ENCODE measurements at places on chromosomes 12 and 14.

DNA sequence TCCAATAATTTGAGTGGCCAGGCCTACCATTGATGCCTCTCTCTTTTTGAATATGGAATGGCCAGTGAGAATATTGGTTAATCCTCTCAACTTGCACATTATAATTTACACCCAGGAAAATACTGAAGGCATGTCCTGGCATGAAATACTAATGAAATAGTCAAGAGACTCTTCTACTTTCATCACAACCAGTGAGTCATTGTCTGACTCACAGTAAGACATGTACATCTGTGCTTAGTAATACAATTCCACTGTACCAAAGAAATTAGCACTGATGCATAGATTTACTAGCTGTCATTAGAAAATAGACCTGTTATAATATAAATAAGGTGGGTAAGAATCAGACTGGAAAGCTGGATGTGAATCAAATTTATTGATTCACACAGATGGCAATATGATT lies 31.6 kb downstream of the KCNC2 start:
- peak; percentile 72 for DNase-seq

DNA sequence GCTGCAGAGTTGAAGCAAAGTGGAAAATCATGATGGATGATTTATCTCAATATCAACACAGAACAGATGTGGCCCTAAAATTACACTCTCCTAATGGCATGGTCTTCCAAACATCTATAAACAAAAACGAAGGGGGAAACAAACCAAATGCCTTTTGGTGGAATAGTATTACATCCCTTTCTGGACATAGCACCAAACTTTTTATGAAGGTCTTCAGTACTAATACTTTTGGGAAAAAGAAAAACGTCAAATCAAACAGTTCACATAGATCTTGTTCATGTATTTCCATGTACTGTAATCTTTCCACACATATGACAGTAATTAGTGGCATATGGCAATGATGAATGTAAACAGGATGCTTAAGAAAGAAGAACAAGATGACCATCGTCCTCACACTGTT lies 22.9 kb upstream of the ANAPC7 start:
- no peak for DNase-seq

- no peak for DNase-seq
Observed at GRCh38 chr14:70706177-70706576, 64.5 kb downstream of the TTC9 start.

DNA sequence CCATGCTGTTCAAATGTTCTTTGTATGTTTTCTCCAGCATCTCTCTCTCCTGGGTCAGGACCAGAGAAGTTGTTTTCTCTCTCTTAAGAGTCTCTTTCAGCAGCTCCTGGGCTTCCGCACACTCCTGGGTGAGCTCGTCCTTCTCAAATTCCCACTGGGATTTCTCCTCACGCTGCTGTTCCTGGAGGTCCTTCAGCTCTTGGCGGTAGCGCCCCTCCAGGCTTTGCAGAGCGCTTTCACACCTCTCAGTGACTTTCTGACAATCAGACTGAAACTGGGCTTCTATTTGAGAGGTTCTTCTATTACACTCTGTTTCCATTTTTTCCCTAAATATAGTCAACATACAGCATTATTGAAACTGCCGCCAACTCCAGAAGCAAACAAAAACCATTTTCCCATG lies 72.7 kb downstream of the NIN start:
- DNase-seq: no peak

- peak; percentile 6 for DNase-seq
Observed at GRCh38 chr12:88172844-88173407, 30.8 kb downstream of the TMTC3 start.

GRCh38 chr12:92385296-92385695 lies 239.7 kb upstream of the BTG1 start:
- DNase-seq: no peak

- DNase-seq: no peak
Observed at GRCh38 chr14:55212634-55213033, 21.2 kb upstream of the DLGAP5 start.

- no peak for DNase-seq
Observed at GRCh38 chr12:44759289-44759688, 116.8 kb downstream of the NELL2 start.

DNA sequence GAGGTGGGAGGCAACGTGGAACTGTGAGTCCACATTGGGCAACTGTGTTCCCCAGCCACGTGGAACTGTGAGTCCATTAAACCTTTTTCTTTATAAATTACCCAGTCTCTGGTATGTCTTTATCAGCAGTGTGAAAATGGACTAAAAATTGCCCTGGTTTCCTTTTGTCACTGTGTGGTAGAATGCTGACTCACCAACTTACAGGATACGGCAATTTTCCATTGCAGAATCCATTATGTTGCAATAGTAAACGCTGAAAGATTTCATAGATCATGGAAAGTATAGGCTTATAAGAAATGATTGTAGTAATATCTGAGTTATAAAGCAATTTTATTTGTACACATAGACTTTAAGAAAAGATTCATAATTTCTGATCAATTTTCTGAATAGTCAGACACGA lies 93.0 kb downstream of the GTF2A1 start:
- DNase-seq: no peak

DNA sequence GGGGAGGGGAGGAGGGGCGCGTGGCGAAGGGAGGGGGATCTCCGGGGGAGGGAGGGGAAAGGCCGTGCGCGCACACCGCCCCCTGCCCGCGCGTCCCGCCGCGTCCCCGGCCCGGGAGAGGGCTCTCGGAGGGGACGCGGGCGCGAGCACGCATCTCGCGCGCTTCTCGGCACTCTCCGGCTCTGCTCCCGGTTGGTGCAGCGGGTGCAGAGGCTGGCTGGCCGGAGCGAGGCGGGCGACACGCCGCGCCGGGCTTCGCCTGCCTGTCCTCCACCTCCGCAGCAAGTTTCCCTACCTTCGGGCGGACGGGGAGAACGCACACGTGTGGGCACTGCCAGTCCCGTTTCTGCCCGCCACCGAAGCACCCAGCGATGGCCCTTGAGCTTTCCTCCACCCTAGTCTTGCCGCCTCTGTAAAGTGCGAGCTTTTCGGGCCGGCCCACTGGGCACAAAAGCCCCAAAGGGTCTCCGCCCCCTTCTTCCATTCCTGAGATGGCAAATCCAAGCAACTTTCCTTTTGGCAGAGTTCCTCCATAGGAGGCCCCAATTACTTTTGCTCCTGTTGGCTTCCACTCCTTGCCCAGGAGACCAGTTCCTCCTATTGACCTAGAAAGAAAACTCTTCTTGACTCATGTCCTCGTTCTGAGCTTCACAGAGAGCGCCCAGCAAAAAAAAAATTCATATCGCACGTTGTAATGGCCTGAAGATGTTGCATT lies 363 bp upstream of the CSAD start:
- DNase-seq: peak; percentile 66

DNA sequence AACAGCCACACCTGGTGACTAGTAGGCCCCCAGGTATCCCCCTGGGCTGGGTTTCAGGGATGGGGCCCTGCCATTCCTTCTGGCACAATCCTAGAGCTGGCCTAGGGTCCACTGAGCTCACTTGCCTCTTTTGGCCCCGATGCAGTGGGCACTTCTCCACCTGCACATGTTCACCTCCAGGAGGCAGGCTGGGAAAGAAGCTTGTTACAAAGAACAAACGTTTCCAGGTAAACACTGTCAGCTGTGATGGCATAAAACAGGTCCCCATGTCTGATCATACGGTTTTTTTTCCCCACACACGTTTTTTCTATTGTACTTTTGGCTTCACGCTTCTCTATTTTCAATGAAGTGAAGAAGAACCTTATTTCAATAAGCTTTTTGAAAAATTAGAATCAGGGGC lies 15.8 kb upstream of the HVCN1 start:
- DNase-seq: no peak

GRCh38 chr12:130806574-130806973 lies 32.5 kb downstream of the STX2 start:
- no peak for DNase-seq

DNA sequence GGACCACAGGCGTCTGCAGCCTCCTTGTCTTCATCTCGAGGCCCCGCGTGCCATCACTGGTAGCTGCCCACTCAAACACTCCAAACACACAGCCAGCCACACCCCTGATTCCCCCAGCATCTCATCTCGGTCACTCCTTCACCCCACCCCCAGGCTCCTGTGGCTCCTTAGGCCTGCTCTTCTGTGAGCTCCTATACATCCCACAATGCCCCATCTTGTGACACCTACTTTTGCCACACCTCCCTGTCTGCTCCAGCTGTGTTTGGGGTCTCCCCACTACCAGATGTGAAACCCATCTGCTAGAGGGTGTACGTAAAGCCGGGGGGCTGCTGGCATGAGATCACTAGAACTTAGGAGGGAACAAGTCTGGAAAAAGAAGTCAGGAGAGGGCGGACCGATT lies 4.1 kb downstream of the AKT1 start:
- DNase-seq: no peak

DNA sequence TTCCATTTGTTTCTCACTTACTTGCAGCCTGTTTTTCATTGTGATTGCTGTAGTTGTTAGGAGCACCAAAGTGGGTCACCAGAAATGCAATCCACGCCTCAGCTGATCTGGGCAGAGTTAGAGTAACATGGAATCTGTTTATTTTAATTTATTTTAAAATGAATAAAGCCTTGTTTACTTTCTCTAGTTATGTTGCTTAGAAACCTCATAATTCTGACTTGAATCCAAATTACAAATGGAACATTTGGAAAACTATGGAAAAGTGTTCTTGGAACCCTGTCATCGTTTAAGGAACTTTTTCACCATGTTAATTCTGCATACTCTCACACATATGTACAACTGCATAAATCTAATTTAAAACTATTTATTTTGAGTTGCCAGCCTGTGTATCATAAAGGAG lies 92.2 kb upstream of the DAAM1 start:
- DNase-seq: no peak

DNA sequence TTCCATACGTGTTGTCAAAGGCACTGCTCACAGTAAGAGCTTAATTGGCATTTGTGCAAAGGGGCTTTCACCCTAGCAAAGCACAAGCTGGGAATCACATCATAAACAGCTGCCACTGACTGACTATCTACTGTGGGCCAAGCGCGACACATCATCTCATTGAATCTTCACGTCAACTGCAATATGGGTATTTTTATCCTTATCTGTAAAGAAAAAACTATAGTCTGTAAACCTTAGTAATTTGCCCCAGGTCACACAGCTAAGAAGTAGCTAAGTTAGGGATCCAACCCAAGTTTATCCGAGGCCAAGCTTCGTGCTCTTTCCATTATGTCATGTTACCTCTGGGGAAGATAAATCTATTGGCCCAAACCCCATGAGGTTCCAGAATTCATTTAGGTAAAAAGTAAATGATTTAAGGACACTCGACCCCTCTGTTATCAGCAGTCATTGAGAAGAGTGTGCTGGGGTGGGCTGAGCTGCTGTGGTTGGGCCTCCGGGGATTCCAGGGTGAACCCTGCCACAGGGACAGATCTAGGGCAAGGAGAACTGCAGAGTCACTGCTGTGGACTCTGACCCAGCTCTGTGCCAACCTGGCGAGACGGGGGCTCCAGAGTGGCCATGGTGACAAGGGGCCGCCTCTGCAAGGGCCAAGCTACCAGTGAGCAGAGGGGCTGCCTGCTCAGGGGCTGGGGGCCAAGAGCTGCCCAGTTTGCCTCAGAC lies 27.6 kb downstream of the NCKAP5L start:
- no peak for DNase-seq

DNA sequence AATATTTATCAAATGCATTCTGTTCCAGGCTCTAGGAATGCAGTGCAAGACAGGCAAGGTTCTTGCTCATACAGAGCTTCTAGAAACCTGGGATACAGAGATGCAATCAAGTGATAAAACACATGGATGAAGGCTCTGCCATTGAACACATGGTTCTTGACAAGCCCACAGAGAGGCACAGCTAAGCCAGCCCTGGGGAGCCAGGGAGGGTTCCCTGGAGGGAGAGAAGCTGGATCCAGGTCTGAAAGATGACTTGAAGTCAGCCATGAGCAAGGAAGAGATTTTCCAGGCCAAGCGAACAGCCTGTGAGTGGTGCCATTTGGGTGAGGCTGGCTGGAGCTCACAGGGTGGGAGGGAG lies 66.2 kb downstream of the IRF2BPL start:
- no peak for DNase-seq

DNA sequence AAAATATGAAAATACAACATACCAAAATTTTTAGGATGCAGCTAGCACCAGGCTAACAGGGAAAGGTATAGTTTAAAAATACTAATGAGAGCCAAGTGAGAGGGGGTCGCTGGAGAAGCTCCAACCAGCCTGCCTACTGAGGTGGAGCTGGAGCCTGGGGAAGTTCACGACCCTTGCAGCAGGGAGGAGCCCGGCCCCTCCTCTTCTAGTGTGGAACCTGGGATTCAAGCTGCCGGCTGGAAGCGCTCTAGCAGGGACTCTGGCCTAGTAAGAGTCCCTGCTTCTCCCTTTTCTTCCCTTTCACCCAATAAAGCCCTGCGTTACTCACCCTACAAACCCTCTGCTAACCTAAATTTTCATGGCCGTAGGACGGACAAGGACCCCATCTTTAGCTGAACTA lies 5.0 kb upstream of the KCNK13 start:
- no peak for DNase-seq

- no peak for DNase-seq
Observed at GRCh38 chr14:51473808-51474565, 177.7 kb upstream of the FRMD6 start.

DNA sequence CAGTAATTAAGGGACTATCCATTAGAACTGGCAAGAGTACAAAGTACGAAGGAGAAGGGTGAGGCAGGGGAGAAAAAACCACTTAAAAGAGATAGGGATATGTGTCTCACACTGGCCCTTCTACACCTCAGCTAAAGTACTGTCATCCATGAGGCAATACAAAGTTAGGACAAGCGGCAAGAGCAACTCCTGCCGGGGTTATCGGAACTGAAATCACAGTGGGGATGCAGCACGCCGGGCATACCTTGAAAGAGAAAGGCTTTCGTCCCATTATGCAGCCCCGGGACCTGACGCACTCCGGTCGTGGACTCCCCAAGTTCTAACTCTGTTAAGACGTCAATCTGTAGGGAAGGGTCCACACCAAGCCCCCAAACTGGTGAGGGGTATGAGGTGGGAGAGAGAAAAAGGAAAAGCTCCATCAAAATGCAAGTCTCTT lies 1.1 kb downstream of the NELL2 start:
- DNase-seq: no peak

GRCh38 chr12:48800457-48800856 lies 11.6 kb upstream of the ADCY6 start:
- no peak for DNase-seq

- peak; percentile 50 for DNase-seq
Observed at GRCh38 chr14:51789596-51789995, 70.8 kb upstream of the GNG2 start.

DNA sequence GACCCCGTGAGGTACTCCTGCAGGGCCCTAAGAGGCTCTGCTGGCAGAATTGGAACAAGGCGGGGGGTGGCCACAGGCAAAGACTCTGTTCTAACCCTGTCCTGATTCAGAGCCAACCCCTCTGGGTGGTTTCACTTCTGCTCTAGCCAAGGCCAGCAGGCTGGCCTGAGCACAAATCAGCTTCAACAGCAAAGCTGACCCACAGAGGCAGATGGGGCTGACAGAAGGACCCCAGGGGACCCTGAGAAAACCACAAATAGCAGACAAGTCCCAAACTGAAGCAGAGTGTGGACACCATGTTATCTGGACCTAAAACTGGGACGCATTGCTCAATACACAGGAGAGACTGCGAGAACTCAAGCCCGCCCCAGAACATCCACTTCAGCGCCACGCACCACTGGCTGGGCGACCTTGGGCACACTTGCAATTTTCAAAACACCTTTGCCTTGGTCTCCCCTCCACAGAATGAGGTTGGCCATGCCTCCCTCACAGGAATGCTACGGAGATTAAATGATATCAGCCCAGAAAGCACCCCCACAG lies 76.4 kb upstream of the DICER1 start:
- DNase-seq: no peak

GRCh38 chr12:75443709-75444108 lies 36.8 kb upstream of the GLIPR1 start:
- DNase-seq: no peak
